ENCODE measurements at places on chromosomes 6 and 20.

GRCh38 chr6:105994118-105994590 lies 92.0 kb upstream of the PRDM1 start:
- DNase-seq = no peak

DNA sequence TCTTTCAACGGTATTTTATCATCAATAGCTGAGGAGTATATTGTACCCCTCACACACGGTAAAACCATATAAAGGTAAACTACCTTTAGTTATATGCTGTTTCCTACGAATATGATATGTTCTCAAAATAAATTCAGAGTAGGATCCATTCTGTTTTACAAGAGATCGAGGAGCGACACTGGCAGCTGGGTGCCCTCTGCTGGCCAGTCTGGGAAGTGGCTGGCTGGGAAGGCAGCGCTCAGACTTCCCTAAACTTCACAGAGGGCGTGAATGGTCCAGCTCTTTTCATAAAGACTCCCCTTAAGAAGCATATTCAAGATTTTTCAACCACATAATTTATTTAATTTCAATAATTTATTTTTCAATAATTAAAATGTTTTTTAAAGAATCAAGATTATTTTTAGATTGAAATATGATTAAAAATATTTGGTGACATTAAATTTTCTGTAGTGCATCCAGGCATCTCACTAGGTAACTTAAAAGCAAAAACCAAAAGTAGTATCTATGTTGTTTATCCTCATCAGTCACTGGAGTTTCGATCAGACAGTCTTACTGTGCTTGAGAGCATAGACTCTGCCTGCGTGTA lies 187.5 kb upstream of the PDE10A start:
- peak; percentile 43 for DNase-seq

DNA sequence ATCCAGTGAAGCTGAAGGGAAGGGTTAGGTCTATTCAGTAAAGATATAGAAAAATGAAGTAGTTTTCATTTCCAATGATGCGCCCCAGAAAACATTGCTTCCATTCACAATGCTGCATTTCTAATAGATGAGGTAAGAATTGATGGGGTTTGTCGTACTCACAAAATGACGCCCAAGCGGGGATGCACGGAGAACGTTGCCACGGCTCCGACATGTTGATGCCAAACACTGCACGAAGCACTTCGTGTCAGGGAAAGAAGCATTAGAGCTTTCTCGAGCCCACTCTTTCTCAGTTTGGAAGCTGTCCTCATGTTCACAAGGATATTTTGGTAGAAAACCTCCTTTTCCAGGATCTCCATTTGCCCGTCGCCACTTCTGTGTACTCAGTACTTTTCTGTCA lies 21.6 kb upstream of the MAFB start:
- DNase-seq = no peak

DNA sequence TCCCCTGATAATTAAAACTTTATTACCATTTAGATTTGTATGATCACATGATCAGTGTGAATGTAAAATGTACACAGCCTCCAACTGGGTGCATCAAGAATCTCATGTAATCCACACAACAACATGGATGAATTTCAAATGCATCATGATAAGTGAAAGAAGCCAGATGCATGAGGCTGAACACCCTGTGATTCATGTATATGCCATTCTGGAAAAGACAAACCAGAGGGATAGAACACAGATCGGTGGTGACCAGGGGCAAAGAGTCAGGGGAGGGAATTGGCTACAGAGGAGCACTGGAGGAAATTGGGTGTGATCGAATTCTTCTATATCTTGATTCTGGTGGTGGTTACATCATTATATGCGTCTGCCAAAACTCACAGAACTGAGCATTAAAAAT lies 170.7 kb upstream of the SLC24A3 start:
- no peak for DNase-seq

GRCh38 chr6:163146036-163146435 lies 268.5 kb upstream of the QKI start:
- DNase-seq = no peak

DNA sequence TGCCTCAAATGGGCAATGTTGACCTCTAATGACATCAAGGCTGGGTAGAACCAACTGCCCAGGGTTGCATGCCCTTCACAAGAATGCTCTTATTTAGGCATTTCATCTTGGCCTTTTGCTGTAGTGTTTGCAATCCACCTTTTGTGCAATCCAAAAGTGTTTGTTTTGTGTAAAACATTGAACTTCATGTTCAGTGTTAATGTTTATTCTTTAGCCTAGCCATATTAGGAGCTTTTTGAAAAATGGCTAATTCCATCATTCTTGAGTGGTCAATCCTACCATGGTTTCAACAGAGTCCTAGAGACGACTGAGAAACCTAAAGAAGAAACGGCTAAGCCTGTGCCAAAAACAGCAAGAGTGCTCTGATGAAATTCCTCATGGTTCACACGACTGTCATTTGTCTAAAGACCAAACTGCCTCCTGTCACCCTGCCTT lies 279.6 kb upstream of the PRDM1 start:
- DNase-seq = no peak

GRCh38 chr6:19812512-19813119 lies 24.6 kb upstream of the ID4 start:
- DNase-seq = no peak

GRCh38 chr6:5481033-5481432 lies 219.7 kb downstream of the FARS2 start:
- DNase-seq = no peak

- DNase-seq = no peak
These were observed 110.2 kb upstream of the ZNF184 start for GRCh38 chr6:27582928-27583725.

- DNase-seq = no peak
These were observed 72.8 kb upstream of the RALGAPA2 start for GRCh38 chr20:20785226-20785625.

GRCh38 chr20:32752458-32753250 lies 9.4 kb upstream of the COMMD7 start:
- DNase-seq = no peak

- no peak for DNase-seq
These were observed 358.2 kb upstream of the ID4 start for GRCh38 chr6:19478992-19479391.

- no peak for DNase-seq
These were observed 123.1 kb upstream of the GJE1 start for GRCh38 chr6:142009647-142010046.

- DNase-seq = no peak
These were observed 184.9 kb upstream of the TENT5A start for GRCh38 chr6:81937296-81937937.

GRCh38 chr20:61353261-61354000 lies 101.4 kb downstream of the CDH4 start:
- DNase-seq = no peak

DNA sequence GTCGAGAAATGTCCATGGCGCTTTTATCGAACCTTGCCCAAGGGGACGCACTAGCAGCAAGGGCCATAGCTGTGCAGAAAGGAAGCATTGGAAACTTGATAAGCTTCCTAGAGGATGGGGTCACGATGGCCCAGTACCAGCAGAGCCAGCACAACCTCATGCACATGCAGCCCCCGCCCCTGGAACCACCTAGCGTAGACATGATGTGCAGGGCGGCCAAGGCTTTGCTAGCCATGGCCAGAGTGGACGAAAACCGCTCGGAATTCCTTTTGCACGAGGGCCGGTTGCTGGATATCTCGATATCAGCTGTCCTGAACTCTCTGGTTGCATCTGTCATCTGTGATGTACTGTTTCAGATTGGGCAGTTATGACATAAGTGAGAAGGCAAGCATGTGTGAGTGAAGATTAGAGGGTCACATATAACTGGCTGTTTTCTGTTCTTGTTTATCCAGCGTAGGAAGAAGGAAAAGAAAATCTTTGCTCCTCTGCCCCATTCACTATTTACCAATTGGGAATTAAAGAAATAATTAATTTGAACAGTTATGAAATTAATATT lies 115.7 kb downstream of the TMEM242 start:
- no peak for DNase-seq

DNA sequence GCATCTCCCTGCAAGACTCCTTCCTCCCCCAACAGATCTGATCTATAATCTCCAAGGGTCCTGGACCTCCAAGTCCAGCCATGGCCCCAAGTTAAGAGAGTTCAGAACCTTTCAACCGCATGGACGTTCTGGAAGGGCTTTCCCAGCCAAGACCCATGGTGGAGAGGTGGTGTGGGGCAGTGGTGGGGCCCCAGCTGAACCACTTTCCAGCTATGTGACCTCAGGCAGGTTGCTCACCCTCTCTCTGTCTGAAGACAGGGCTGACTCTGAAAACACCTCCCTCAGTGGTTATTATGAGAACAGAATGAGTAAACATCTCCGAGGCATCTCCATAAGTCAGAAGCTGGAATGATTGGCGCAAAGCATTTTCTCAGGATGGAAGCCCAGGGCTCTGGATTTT lies 887 bp downstream of the CLPS start:
- no peak for DNase-seq

GRCh38 chr6:1018041-1018440 lies 293.9 kb upstream of the FOXQ1 start:
- DNase-seq = no peak

- no peak for DNase-seq
These were observed 64.5 kb upstream of the STX16 start for GRCh38 chr20:58586565-58587093.
